ENCODE measurements at places on chromosomes 13 and 19. TPM values are rescaled to one million over a fixed set of nuclear protein-coding genes. Genes with fewer than 3 reads are reported as not detected.

FUZ gene
- 14.1 TPM for total RNA-seq

NAXD gene
- total RNA-seq: 34.5 TPM

PSG2 gene
- not detected for total RNA-seq

NFIX gene
- total RNA-seq: 56.0 TPM

KLK4 gene
- not detected for total RNA-seq

FFAR2 gene
- total RNA-seq: not detected

GRCh38 chr19:46909356-46909755 lies 48.6 kb downstream of the ARHGAP35 start:
- no peak for DNase-seq
- no peaks in the 10 kb centered on the region for H3K27me3 ChIP-seq
- no peak overlapping the region for H3K4me3 ChIP-seq
- H3K36me3 ChIP-seq: no peaks in the 10 kb centered on the region

DNA sequence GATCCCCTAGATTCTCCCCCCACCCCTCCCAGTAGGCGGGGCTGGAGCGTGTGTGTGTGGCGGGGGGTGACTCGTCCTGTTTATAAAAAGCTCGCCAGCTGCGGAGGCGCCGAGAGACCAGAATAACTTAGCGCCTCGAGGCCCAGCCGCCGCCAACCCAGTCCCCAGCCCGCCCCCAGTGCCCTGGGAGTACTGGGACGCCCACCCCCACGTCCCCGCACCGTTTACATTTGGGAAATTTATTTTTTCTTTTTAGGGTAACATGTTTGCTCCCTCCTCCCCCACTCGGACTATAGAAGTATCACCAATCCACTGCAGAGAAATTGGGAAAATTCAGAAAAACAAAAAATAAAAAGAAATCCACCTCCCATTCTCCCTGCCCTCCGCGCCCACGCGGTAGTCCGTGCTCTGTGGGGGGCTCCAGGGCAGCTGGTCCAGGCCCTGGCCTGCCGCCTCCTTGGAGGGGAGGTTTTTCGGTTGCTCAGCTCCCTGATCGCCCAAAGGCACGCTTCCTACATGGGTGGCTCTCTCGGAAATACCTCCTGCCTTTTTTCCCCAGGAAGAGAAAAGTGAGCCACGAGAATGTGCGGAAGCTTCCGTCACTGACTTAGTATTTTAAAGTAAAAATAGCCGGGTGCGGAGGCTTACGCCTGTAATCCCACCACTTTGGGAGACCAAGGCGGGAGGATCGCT lies 1.5 kb upstream of the RAB3A start:
- H3K36me3 ChIP-seq: peaks cover 10% of the 10 kb centered on the region
- peaks cover 41% of the 10 kb centered on the region for H3K4me1 ChIP-seq
- H3K27me3 ChIP-seq: no peaks in the 10 kb centered on the region

DNA sequence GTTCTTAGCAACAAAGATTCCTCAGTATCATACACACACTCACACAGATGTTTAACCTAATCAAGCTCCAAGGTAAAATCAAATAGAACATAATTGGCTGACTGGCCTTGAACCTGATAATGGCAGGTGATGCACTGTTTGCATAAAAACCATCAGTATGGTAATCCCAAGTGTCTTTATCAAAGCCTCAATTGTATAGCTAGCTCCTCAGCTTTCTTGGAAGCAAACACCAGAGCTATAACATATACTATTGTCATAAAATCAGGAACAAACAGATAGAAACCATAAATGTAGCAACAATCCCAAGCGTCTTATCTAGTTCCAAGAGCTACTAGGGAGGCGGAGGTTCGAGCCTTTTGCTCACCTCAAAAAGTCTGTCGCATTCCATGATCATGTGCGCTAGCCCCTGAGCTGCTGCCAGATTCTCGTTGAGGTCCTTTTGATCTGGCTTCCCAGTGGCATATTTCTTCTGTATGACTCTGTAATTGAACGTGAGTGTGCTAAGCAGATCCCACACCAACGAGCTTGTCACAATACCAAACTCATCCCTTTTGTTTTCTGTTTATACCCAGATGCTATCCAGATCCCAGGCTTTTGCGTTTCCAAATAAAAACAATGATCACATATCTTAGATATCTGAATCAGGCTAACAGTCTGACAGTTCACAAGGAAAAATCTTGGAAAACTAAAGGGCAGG lies 95.3 kb downstream of the KL start:
- no peak for DNase-seq
- peak overlapping the region; percentile 71 for H3K27ac ChIP-seq
- H3K36me3 ChIP-seq: peaks cover under 1% of the 10 kb centered on the region
- no peak overlapping the region for H3K4me3 ChIP-seq
- H3K4me1 ChIP-seq: peaks cover 90% of the 10 kb centered on the region
- H3K27me3 ChIP-seq: no peaks in the 10 kb centered on the region

DNA sequence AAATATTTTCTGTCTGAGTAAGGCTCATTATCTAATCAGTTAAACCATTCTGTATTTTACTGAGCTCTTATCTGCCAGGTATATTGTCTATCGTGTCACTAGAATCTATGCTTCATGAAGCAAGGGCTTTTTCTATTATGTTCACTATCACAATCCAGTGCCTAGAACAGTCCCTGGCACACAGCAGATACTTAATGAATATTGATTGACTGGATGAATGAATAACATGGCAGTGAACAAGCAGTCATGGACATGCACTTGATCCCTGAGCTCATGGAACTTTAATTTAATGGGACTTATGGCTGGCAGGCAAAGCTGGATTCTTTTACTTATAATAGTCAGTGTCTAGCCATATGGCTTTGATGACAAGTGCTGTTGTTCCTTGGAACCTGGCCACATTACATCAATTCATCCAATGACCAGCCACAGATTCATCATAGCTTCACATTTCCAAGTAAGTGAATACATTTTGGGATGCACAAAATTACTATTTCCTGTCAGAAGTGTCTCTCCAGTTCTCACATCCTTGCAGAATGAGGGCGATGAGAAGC lies 214.8 kb downstream of the COG6 start:
- H3K27me3 ChIP-seq: no peaks in the 10 kb centered on the region
- H3K36me3 ChIP-seq: no peaks in the 10 kb centered on the region
- peaks cover 4% of the 10 kb centered on the region for H3K4me1 ChIP-seq
- H3K27ac ChIP-seq: no peak overlapping the region
- no peak overlapping the region for H3K4me3 ChIP-seq

DNA sequence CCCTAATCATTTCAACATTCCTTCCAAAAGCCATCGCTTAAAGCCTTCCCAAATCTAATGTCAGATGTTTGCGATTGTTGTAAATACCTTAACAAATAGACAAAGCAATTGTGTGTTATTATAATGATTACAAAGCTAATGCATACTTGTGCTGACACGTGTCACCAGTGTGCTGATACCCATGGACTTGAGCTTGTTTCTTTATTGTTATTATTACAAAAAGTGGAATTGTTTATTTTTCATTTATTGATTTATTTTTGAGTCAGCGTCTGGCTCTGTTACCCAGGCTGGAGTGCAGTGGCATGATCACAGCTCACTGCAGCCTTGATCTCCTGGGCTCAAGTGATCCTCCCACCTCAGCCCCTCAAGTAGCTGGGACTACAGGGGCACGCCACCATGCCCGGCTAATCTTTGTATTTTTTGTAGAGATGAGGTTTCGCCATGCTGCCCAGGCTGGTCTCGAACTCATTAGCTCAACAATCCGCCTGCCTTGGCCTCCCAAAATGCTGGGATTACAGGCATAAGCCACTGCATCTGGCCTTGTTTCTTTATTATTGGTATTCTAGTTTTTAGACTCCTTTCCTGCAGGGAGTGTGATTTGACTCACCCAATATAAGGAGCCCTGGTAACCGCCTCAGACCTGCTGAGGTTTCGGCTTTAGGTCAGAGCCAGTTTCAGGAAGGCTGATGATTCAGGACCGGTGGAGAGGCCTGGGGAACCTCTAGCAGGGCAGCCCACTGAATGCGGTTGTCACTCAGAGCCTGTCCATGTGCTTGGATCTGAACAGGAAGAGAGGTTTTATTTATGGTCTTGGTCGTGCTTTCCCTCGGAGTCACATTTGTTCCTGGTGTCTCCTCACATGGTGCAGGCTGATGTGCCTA lies 2.1 kb upstream of the FBXO17 start:
- H3K36me3 ChIP-seq: no peaks in the 10 kb centered on the region
- no peak overlapping the region for H3K27ac ChIP-seq
- H3K27me3 ChIP-seq: no peaks in the 10 kb centered on the region
- H3K4me3 ChIP-seq: no peak overlapping the region

DNA sequence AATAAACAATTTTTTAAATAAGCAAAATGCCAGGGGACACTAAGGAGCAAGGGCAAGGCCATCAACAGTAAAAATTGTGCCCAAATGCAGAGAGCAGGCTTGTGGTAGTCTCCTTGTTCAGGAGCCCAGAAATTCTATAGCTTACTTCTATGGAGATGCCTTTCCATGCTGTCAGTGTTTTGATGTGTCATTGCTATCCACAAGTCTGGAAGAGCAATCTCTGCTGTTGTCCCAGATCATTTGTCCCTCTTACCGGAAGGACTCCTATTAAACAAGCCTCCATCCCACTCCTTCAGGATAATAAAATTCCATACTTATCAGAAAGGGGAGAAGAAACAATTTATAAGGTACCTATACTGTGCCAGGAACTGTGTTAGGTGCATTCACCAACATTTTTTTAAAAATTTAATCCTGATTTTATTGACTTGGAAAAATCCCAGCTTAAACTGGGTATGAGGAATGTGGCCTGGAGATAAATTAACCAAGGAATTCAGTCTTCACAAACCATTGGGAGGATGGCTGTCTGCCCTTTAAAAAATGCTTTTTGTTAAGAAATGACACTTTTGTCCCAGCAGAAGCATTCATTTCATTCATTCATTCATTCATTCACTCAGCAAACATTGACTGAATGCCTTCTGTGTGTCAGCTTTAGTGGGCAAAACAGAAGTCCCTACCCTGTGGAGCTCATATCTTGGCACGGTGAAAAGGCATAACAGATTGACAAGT lies 26.8 kb upstream of the CYSLTR2 start:
- H3K4me3 ChIP-seq: no peak overlapping the region
- DNase-seq: peak; percentile 14
- H3K27ac ChIP-seq: no peak overlapping the region
- no peaks in the 10 kb centered on the region for H3K27me3 ChIP-seq

DNA sequence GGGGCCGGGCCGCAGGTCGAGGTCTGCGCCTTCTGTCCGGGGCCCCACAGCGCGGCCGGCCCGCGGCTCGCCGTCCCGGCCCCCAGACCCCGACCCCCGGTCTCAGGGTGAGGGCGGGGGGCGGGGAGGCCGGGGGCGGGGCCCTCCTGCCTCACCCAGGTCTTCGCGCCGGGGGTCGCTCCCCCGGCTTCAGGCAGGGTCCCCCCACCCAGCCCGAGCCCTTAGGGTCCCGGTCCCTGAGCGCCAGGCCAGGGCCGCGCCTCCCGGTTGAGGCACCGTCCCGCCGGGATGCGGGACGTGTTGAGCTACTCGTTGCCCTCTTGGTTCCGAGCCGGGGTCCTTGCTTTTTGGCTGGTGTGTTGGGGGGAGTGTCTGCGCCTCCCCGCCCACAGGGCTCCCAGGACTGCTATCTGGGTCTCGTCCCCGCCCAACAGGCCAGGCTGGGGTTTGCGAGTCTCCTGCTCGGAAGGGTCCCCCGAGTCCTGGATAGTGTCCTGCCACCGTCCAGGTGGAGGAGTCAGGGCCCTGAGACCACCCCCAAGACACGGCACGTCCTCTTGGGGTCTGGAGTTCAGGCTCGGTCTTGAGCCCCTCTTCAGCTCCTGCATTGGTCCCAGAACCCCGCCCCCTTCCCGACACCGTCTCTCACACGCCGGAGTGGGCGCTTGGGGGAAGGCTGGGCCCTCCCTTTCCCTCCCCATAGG lies 452 bp downstream of the PIAS4 start:
- H3K27me3 ChIP-seq: no peaks in the 10 kb centered on the region
- peaks cover 13% of the 10 kb centered on the region for H3K36me3 ChIP-seq
- H3K4me1 ChIP-seq: peaks cover 51% of the 10 kb centered on the region
- H3K4me3 ChIP-seq: peak overlapping the region; percentile 81

DNA sequence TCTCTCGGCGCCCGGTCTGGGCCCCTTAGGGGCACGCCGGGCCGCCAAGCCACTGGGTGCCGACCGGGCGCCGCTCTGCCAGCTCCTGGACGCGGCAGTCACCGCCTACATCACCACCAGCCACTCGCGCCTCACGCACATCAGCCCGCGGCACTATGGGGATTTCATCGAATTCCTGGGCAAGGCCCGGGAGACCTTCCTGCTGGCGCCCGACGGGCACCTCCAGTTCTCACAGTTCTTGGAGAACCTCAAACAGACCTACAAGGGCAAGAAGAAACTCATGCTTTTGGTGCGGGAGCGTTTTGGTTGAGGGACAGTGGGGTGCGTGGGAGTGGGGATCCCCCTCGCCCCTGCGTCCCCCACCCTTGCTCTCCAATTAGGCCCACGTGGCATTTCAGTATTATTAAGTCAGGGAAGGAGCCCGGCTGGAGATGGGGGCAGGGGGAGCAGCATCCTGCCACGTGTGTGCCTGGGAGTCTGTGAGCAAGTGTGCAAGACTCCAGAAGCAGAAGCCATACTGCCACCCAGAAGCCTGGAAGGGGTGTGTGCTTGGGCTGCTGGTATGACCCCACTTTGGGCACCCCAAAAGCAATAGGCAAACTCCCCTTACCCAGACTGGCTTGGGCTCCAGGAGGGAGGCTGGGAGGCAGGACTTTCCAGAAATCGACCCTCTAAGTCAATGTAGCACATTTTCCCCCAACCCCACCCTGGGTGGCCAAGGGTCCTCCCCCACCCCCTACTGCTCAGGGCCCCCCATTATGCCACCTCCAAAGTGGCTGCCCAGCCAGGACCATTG lies 35.7 kb downstream of the ZSWIM4 start:
- H3K27ac ChIP-seq: peak overlapping the region; percentile 99
- peaks cover 58% of the 10 kb centered on the region for H3K36me3 ChIP-seq
- DNase-seq: no peak
- H3K4me3 ChIP-seq: no peak overlapping the region
- H3K27me3 ChIP-seq: no peaks in the 10 kb centered on the region
- H3K4me1 ChIP-seq: peaks cover 39% of the 10 kb centered on the region

- H3K4me1 ChIP-seq: no peaks in the 10 kb centered on the region
- H3K36me3 ChIP-seq: no peaks in the 10 kb centered on the region
- H3K27me3 ChIP-seq: peaks cover 60% of the 10 kb centered on the region
- peak; percentile 84 for DNase-seq
- H3K4me3 ChIP-seq: no peak overlapping the region
Observed at GRCh38 chr19:41701401-41702075, 6.9 kb upstream of the CEACAM5 start.

DNA sequence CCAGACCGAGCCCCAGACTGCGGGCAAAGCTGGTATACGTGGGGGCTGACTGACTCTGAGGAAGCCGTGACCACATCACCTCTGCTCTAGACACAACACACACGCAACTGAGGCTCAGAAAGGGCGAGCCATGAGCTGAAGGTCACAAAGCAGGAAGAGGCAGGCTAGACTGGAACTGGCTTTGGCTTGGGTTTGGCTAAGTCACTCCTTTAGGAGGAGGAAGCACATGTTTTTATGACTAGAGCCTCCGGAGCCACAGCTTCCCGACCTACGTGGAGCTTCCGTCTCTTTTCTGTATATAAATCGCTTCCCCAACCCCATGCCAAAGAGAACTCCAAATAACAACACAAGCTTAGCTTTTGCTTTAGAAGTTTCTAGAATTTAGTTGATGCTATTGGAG lies 48.0 kb downstream of the RFX2 start:
- H3K4me3 ChIP-seq: no peak overlapping the region
- peak overlapping the region; percentile 94 for H3K27ac ChIP-seq
- no peaks in the 10 kb centered on the region for H3K27me3 ChIP-seq
- H3K36me3 ChIP-seq: no peaks in the 10 kb centered on the region
- DNase-seq: no peak
- peaks cover 89% of the 10 kb centered on the region for H3K4me1 ChIP-seq
